ENCODE measurements at places on chromosomes 13 and 19.

- no peak for DNase-seq
Observed at GRCh38 chr19:35170359-35171061, 16.0 kb downstream of the FXYD5 start.

DNA sequence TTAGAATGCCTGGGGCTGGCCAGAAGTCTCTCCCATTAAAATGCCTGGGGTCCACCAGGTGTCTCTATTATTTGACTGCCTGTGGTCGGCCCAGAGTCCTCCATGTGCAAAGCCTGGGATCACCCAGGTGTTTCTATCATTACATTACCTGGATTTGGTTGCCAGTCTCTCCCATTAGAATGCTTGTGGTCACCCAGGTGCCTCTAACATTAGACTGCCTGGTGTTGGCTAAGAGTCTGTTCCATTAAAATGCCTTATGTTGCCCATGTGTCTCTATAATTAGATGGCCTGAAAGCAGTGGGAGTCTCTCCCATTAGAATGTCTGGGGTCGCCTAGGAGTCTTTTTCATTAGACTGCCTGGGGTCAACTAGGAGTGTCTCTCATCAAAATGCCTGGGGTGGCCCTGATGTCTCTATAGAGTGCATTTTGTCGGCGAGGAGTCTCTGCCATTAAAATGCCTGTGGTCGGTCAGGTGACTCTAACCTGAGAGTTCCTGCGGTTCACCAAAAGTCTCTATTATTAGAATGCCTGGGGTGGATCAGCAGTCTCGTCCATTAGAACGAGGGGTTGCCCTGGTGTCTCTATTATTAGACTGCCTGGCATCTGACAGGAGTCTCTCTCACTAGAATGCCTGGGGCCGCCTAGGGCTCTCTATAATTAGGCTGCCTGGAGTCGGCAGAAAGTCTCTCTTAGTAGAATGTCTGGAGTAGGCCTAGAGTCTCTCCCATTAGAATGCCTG, 1540.5 kb downstream of the UQCRFS1 start:
- DNase-seq: no peak

DNA sequence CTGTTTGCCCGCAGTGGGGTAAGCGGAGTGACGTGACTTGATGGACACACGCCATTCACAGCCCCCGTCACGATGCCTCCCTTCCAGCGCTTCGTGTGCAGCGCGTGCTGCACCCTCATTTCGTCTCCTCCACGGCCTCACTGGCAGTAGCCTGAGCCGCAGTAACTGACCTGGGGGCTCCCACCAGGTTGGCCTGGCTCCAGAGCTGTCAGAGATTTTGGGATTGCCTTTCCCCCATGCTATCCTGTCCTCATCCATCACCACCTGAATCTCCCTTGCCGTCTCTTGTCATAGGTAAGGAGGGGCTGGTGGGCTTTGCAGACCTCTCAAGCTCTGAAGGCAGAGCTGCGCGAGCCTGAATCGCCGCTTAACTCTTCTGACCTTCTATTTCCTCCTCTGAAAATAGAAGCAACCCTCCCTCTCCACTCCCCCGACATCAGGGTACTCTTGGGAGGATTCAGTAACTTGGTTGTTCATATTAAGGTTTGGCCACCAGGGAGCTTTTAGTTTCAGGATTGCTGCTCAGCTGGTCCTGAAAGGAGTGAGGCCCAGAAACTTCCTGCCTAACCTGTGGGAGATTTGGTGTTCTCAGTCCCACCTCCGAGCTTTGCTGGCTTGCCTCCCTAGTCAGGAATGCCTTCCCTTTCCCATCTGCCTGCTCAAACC, 27.9 kb downstream of the SIGLEC5 start:
- DNase-seq: no peak

DNA sequence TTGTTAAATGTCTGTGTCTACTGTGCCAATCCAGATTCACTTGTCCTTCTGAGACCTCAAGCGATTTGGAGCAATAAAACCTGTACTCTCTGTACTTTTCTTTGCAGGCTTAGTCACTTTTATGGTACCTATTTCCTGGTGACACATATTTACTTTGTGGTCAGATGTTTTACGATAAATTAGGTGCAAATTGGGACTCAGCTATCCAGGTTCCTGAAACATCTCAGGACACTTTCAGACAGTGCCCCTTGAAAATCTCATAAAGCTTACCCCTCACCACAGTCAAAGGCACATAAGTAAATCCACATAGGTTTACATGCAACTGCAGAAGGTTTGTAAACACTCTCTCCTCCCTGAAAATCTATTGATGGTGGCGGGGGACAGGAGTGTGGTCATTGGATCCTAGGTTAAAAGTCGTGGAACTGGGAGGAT, 438.8 kb downstream of the EFNB2 start:
- no peak for DNase-seq

DNA sequence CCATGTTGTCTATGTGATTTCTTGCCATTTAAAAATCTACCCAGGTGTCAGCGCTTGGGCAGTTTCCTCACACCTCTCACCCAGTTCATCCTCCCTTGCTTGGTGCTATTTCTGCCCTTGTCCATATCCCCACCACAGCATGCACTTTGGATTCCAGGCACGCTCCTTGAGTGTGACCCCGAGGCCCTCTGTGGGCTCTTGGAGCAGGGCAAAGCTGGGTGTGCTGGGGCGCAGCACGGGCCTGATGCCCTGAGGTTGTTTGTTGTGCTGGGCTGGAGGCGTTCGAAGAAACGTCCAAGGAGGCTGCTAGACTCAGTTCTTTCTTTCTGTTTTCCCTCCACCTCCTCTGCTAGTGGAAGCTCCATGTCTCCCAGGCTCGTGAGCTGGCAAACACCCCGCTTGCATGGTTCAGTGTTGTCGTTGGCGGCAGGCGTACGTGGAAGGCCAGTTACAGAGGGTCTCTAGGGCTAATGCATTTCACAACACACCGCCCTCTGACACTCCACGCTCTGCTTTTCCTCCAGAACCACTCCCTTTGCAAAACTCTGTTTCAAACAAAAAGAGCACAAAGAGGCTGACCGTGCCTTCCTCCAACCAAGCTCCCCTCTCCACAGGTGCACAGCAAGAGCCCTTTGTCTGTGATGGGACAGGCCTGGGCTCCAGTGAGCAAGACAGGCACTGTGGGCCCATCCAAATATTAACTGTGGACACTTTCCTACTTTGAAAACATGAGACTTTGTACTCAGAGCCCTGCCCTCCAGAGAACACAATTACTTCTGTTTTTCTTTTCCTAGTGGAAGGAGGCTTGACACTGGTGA, 117.7 kb upstream of the GJB6 start:
- DNase-seq: no peak

GRCh38 chr19:49801966-49802661, 11.0 kb downstream of the FUZ start:
- peak; percentile 93 for DNase-seq

- no peak for DNase-seq
Observed at GRCh38 chr13:60178327-60178726, 14.6 kb upstream of the DIAPH3 start.

DNA sequence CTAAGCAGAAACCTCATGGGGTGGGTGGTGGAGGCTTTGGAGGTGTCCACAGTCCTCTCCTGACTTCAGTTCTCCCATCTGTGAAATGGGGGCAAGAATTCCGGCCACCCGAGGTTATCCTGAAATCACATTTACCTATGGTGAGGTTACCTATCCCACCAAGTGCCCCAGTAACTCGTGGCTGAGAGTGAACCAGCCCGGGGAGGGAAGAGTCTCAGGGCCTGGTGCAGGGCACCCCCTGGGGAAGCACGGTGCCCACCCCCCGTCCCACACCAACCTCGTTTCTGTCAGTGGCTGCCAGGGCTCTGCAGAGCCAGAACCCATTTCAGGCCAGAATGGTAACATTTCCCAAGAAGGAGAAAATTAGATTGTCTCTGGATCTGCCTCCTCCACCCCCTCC, 83.7 kb upstream of the VSTM2B start:
- DNase-seq: no peak

GRCh38 chr19:1233115-1233667, 4.6 kb downstream of the CBARP start:
- DNase-seq: no peak

DNA sequence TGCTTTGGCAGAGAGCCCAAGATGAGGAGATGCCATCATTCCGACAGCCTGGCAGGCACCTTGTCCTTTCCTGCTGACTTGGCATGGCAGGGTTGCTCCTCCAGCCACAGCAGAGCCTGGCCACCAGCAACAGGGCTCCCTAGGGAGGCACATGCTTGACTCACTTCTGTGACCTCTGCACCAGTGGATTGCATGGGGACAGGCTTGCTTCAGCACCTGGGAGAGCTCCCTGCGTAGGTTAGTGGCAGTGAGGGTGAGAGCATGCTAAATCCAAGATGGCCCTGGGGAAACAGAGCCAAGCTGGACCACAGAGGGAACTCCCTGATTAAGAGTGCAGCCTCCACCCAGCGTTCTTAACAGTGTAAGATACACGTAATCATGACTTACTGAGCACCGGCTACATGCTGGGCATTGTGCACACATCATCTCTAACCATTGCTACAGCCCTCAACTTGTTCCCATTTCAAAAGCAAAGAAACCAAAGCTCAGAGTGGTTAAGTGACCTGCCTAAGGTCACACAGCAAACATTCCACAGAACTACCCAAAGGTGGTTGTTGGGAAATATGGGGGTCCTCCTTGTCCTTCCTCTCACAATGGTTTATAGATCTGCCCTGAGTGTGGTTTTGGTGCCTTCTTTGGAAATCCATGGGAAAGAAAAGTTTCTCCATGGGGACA, 116.6 kb upstream of the UQCRFS1 start:
- no peak for DNase-seq

DNA sequence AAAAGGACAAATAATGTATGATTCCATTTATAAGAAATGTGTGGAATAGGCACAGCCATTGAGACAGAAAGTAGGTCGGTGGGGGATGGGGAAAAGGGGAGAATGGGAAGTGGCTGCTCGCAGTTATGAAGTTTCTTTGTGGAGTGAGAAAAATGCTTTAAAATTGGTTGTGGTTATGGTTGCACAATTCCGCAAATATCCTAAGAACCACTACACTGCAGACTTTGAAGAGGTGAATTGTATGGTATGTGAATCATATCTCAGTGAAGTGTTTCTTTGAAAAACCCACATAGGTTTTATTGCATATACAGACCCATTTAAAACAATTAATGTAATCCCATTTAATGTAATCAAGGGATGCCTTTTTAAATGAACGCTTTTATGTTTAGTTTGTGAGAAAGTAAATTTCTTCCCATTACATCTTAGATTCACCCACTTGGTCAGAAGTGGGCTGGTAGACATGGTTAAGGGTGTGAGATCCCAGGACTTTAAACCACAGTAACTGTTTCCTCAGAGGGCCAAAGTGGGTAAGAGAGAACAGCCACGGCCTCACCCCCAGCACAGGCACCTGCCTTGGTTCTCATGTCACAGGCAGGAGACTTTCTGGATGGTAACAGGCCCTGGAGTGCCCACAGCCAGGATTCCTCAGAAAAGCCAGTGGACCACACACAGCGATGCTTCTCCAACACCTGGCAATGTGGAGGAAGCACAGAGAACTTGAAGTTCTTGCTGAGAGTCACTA, 119.3 kb upstream of the GJB6 start:
- peak; percentile 89 for DNase-seq

DNA sequence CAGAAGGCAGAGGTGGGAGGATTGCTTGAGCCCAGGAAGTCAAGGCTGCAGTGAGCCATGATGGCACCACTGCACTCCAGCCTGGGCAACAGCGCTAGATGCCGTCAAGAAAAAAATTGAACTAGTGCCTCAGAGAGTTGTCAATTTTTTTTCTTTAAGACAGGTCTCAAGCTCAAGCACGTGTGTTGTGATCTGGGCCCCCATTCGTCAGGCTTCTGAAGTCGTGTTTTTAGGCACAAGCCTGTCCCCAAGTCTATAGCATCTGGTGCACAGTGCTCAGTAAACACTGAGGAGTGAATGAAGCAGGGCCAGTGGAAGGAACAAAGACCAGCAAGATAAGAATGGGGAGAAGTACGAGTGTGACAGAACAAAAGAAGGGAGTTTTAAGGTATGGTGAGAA, 23.7 kb upstream of the LAMP1 start:
- DNase-seq: no peak

DNA sequence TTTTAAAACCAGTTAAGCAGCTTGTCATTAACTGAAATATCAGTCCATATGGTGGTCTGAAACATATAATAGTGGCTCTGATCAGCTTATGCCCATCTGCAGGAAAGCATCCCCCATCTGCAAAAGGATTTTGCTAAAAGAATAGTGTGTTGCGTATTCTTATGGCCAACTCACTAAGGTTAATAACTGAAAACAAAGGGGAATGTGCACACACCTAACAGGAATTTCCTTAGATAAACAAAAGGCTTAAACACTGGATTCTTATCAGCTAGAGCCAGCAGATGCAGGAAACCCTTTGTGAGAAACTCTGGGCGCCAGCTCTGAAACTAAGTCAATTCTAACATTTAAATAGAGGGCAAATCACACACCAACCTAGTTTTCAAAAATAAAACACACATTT, 22.1 kb downstream of the VPS36 start:
- DNase-seq: peak; percentile 52

DNA sequence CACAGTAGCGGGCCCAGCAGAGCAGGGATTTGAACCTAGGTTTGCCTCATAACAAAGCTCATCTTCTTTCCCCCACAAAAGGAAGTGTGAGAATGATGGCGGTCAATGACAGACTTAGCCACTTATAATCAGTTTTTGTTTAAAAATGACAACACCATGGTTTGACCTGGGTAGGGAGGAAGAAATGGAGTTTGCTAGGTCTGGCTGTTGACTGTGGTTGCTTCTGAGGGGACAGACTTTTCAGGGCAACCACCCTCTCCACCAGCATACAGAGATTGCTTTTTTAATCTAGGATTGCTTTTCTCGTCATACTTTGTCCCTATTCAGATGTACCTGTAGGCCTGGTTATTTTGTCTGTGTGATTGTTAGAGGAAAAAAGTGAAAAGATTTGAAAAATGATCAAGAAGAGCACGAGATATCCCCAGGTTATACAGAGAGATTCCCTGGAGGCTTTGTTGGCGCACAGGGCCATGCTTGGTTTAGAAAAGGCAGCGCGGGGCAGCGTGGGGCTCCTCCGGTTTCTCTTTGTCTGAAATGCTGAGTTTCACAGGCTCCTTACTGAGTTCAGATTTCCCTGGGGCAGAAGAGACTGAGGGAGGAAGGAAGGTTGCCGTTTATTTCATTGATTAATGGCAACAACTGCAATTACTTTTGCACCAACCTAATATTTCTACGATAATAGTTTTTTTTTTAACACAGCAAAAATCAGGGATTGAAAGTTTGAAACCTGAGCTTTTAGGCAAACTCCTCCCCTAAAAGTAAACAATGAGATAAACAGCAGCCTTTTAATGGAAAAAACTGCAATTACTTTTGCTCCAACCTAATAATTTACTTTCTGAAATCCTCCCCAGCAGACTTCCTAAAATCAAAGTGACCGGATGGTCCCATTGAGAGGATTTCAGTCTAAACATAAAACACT, 97.0 kb upstream of the RNF113B start:
- peak; percentile 21 for DNase-seq

Measured in choroid plexus epithelial cell (primary cell).